ENCODE measurements at places on chromosomes 16 and 17.
A peak's percentile ranks its signal among the peaks of the same experiment; 100 is the strongest.

DNA sequence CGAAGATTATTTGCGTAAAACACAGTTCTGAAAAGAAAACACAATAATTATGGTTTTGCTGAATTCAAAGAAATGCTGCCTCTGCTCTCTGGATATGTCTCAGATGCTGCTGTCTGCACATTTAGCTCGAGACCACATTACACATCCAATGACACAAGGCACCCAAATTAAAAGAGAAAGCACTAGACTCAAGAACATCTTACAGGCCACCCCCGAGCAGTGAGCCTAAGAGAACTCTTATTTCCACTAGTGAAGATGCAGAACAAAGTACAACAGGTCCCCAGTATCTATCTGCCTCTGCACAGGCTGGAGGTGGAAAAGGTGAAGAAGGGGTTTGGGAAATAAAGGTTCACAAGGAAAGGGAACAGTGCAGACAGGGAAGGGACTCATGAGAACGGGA lies 33.5 kb downstream of the GRB2 start:
- DNase-seq = peak; percentile 5

- no peak for DNase-seq
Observed at GRCh38 chr16:87202346-87202745, 114.8 kb downstream of the C16orf95 start.

DNA sequence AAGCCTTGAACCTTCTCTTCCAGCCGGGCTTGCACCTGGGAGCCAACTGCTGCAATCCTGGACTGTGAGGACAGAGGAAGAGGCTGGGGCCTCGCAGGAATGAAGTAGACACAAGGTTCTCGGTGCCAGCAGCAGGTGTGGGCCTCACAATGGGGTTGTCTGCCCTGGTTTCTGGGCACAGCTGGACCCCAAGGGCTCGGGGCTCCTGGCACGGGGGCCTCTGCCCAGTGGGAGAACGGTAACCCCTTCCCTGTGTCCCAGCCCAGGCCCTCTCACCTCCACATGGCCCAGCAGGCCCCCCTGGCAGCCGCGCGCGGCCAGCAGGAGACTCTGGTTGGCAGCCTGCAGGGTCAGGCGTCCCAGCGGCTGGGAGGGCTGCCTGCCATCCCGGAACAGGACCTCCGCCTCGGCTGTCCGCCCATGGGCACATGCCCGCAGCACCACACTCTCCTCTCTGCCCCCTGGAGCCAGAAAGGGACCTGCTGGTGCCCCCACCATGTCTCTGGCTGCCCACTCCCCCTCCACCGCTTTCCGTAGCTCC lies 46.9 kb downstream of the RMI2 start:
- DNase-seq = no peak

DNA sequence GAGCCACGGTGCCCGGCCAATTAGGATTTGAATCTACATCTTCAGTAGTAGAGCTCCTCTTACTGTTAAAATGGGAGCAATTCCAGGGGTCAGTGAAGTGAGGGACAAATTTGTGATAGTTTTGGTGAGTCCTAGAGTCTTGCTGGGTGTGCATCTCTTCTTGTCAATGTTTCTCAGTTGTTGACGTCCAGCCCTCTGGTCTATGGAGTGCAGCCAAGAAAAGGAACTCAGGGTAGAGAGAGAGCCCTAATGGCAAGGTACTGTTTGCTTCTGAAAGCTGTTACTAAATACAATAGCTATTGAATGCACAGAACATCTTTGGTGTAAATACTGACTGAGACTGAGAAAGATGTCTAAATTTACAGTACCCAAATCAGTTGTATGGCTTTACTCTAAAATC lies 282.5 kb upstream of the SALL1 start:
- no peak for DNase-seq

DNA sequence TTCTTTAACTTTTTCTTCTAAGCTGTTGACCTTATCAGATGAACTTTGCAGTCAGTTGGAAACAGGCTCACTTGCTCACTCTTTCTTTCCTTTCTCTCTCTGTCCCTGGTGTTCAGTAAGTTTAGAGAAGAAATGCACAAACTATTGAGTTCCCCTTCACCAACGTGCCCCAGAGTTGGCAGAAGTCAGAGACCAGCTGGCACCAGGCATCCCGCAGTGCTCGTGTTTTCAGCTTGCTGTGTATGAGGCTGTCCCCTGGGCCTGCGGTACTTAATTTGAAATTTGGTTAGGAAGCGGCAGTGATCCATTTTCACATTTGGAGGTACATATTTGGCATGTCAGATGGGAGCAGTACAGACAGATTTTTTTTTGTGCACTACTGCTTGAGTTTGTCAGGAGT lies 258.6 kb downstream of the SNX29 start:
- no peak for DNase-seq

- no peak for DNase-seq
Observed at GRCh38 chr17:48628649-48629410, 2.7 kb upstream of the HOXB9 start.

DNA sequence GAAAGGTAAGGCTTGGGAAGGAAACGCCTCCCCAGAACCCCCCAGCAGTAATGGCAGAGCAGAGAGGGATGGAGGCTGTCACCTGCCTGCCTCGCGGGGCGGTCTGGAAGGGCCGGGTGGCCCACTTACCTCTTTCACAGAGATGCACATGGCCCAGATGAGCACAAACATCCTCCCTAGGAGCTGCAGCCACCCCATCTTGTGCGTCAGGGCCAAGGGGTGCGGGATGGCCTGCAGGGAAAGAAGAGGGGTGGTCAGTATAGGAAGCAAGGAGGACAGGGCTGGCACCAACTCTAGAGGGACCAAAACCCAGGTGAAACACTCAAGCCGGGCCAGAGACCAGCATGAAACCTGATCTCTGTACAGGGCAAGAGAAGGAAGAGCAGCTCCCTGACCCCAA lies 29.7 kb downstream of the TRPV3 start:
- DNase-seq = no peak

DNA sequence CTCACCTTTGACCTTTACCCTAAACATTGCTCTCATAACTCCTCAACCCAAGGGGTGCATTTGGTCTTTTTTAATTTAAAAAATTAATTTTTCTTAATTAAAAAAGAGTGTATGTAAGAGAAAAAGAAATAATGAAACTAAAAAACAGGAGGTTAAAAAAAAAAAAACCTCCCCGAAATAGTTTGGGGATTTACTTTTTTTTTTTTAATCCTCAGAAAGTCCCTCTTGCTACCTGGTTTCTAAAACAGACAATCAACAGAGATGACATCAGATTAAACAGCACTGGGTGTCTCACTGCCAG lies 301.3 kb downstream of the SOX9 start:
- no peak for DNase-seq

- peak; percentile 48 for DNase-seq
Observed at GRCh38 chr17:42386777-42387657, 1.2 kb downstream of the STAT3 start.

GRCh38 chr17:81027038-81027437 lies 7.9 kb upstream of the BAIAP2 start:
- no peak for DNase-seq

DNA sequence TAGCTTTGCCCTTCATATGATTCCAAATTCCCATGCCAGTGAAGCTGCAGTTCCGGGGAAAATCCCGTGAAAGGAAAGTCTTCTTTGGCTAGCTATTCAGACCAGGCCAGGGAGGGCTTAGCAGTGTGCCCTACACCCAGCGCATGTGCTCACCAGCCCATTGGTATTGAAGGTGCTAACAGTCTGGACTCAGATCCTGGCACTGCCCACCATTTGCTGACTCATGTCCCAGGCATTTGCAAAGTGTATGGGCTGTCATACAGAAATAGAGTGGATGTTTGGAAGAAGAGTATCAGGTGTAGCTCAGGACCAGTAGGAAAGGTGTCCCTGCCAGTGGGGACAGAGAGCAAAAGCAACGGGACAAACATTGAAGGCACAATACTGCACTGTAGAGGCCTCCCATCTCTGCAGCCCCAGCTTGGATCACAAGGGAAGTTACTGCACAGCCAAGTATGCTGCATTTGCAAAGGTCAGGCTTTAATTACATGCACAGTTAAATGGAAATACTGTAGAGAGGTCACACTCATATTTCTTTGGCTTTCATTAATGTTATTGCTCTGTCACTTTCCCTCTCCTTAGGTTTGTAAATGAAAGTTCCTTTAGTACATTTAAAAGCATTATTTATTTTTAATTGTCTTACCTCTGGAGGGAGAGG lies 220.0 kb downstream of the IRX3 start:
- DNase-seq = no peak

GRCh38 chr17:81518785-81519283 lies 6.2 kb upstream of the ACTG1 start:
- DNase-seq = no peak

GRCh38 chr17:1134634-1135324 lies 45.0 kb downstream of the ABR start:
- DNase-seq = no peak

GRCh38 chr17:42979511-42980273 lies at the start of gene PTGES3L:
Gene PTGES3L, minus strand, starts transcription at chr17:42980080. Its CDS starts 27 bp downstream, at chr17:42980053.
- no peak for DNase-seq

DNA sequence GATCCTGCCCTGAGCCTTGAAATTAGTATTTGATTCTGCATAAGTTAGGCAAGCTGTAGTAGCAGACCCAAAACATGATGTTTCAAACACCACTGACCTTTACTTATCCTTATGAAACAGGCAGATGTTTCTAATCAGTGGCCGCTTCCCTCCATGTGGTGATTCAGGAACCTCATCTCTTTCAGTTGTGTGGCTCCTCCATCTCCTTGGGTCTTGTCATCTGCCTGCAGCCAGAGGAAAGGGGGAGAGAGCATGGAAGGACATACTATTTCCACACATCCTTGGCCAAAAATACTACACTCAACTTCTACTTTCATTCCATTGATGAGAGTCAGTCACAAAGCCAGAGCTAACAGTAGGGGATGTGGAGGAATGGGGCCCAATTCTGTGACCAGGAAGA lies 41.6 kb upstream of the IRX6 start:
- no peak for DNase-seq

GRCh38 chr17:61514491-61514890 lies 62.3 kb downstream of the TBX4 start:
- no peak for DNase-seq

- DNase-seq = no peak
Observed at GRCh38 chr17:44999433-44999832, 31.3 kb upstream of the C1QL1 start.

GRCh38 chr16:66618588-66619375 lies 14.3 kb downstream of the CMTM3 start:
- no peak for DNase-seq

DNA sequence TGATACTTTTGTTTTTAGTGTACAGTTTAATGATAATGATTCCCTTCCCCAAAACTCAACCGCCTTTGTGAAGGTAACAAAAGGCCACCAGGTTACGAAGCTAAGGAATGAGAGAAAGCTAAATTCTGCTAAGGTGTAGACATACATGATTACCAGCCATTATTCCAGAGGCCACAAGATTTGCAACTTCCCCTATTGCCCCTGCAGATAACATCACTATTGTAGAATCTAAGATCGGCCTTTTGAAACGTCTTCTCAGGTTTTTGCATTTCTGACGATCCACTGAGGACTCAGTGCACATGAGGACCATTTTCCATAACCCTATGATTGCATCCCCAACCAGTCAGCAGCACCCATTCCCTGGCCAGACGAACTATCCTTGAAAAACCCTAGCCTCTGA lies 33.9 kb upstream of the SNN start:
- DNase-seq = no peak

DNA sequence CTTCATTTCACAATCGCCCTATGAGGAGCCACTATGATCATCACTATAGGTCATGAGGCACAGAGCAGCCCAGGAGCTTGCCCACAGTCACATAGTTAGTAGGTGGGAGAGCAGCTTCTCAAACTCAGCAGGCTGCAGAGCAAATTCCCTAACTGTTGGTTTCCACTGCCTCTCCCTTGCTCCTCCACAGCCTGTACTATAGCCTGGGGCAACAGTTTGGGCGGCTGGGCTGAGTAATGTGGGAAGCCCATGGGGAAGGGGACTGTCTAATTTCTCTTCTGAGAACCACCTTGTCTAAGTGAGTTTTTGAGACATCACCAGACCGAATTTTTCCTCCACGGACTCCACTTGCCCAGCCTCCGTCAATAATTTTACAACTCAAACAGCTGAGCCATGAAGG lies 73.4 kb upstream of the GPR139 start:
- DNase-seq = no peak

DNA sequence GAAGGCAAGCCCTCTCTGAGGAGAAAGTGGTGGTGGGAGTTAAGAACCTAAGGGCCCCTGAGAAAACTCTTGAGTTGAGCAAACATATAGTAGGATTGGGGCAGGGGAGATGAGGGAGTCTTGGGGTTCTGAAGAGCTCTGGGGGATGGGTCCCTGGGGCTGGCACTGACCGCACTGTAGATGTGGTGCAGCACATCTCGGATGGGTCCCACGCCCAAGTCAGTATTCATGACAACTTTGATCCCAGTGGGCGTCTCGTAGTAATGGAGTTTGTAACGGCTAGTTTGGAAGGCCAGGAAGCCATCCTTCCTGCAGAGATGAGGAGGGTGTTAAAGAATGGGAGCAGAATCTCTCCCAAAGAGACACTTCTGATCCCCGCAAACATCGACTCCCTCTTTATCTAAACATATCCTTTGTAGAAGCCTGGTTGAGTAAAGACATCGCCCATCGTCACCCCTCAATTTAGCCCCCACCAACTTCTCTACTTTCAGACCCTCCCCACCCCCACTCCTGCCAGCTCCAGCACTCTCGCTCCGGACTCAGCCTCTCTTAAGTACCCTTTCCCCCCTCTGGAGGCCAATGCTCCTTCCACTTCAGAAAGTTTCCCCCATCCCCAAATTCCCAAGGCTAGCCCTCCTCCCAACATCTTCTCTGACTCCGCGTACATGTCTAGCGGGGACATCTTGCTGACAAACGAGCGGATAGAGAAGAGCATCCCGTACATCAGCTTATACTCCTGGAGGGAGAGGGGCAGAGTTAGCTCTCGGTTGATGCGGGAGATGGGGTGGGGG lies 710 bp downstream of the TRAPPC1 start:
- DNase-seq = no peak

DNA sequence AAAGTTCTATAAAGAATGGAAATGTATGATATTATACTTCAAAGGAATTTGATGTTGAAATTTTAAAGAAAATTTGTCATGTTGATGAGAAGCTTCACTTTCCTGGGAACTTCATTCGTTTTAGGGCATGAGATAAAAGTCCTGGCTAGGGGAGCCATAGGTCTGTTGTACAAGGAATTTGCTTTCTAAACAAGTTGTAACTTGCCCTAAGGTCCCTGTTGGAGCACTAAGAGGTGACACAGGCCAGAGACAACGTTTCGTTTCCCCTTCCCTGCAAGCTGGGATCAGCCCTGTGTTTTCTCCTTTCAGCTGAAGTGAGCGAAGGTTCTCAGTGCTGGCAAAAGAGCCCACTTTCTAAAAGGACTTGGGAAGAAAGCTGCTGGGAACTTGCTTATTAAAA lies 16.6 kb downstream of the PLD6 start:
- DNase-seq = no peak
